NB4 (cell line): ENCODE measurements at places on chromosomes 11 and 22.
A peak's percentile ranks its signal among the peaks of the same experiment; 100 is the strongest.

DNA sequence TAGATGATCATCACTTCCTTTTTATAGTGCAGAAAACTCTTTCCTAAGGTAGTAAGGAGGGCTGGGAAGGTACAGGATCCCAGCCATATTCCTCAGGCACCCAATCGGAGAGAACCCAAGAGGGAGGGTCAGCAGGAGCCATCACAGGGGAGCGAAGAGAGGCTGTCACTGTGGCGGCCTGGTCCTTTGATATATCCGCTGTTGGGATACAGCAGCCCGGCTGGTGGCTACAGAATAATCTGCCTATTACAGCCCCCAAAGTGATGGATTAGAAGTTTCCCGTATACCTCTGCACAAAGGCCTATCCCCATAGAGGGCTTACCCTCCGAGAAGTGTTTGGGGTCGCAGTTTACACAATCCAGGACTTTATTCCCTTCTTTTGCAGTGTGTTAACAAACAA is 48.5 kb downstream of the OR4D9 start:
- DNase-seq, result no peak

DNA sequence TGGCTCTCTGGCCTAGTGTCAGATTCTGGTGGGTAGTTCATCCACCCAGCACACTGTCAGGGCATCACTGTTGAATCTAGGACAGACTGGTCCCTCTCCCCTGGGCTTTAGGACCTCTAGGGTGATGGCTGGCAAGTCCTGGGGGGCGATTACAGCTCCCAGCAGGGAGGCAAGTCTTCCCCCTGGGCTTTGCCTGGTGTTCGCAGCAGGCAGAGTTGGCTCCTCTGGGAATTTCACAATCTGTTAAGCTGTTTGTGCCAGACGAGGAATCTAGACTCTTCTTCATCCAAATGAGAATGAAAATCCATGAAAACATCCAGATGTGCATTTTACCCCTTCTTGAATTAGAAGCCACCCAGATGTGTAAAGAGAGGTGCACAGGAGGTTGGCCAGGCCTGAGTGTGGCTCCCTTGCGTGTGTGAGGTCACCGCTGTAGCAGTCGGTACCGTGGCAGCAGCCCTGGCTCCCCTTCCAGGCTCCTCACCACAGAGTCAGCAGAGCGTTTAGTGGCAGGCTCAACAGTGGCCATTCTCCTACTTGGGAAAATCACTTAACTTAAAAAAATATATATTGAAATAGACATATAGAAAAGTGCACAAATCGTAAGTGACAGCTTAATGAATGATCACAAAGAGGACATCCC is 99.9 kb upstream of the TBCEL start:
- no peak for DNase-seq

- no peak for DNase-seq
Observed at GRCh38 chr11:34027516-34028408, 23.8 kb upstream of the CAPRIN1 start.

- DNase-seq, result no peak
Observed at GRCh38 chr11:104771763-104772162, 126.5 kb downstream of the CASP12 start.

DNA sequence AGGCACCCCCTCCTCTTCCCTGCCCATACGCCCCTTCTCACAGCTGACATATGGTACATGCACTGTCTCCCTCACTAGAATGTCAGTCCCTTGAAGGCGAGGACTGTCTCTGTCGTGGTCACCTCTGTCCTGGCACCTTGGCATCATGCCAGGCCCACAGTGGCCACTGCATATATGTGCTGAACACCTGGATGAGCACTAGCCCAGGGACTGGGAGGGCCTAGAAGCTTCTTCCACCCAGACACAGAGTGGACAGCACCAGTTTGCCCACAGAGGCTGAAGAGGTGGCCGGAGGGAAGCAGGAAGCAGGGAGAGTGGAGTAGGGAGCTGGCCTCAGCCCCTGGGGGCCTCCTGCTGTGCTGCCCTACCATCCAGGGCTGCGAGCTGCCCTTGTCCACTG is 28.6 kb downstream of the VPS37C start:
- no peak for DNase-seq

- peak; percentile 95 for DNase-seq
Observed at GRCh38 chr11:123137431-123138224, 57.4 kb downstream of the CLMP start.

DNA sequence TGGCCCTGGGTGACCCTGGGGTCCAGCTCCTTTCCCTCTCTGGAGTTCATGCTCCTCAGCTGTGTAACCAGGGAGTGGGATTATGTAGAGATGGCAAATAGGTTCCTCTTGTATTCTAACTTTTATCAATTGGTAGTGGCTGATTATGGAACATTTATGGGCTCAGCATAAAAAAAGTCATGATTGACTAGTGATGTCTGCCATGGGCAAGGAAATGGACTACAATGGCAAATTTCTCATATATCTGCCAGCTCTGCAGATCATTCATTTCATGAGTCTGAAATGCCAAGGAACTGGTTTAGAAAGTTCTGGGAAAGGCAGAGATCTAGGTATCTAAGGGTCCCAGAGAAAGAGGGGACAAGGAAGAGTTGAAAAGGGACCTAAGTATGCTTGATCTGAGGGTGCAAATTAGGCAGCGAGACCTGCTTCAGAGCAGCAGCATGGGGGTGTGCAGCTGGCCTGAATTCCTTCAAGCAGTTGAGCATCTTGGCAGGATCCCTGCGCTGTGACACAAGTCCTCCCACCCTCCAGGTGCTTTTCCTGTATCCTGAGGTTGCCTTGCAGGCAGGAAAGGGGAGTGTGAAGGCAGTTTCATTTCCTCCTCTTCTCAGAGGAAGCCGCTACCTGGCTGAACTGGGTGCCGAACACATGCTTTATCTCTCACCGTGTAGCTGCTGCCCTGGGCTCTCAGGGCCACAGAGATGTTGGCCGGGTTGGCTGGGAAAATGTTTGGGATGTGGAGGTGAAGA is 10.4 kb downstream of the SLC15A3 start:
- no peak for DNase-seq

DNA sequence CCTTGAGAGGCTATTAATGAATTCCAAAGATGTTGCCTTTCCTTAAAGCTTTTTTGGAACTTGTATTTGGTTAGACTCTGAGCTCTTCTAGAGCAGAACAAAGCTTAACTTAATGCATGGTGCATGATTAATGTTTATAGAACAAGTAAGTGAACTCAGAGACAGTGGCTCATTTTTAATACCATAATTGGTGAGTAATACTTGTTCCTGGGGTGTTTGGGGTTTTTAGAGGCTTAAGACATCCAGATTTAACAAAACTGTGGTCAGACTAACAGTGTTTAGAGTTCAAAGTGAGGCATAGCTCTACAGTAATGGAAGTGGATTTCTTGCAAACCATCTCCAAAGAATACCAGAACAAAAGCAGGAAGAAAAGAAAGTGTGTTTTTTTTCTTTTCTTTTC is 73.7 kb upstream of the CTSC start:
- no peak for DNase-seq

DNA sequence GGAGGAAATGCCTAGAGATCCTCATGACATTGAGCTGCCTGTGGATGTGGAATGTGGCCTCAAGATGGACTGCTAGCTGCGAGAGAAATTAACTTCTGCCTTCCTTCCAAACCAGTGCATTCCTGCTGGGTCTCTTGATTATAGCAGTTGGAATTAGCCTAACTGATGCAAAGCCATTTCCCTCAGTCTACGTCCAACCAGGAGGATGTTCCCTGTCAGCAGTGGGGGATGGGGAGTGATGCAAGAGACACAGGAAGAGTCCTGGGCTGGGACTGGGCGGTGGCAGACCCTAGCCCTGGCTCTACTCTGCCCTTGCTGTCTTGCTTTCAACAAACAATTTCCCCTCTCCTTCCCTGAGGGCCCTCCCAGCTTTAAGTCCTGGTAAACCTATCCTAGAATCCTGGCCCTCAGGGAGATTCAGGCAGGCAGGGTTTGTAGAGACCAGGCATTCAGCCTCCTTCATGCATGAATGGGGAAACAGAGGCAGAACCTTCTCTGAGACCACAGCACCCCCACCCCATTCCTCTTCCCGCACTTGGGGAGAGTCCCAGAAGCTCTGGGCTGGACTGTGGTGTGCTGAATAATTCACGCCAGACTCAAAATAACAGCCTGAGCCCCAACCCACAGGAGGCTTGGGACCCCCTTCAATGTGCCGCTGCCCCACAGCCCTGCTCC is 17.0 kb downstream of the C11orf96 start:
- DNase-seq, result no peak

GRCh38 chr11:107385361-107385981 is 72.2 kb downstream of the CWF19L2 start:
- DNase-seq, result peak; percentile 50

DNA sequence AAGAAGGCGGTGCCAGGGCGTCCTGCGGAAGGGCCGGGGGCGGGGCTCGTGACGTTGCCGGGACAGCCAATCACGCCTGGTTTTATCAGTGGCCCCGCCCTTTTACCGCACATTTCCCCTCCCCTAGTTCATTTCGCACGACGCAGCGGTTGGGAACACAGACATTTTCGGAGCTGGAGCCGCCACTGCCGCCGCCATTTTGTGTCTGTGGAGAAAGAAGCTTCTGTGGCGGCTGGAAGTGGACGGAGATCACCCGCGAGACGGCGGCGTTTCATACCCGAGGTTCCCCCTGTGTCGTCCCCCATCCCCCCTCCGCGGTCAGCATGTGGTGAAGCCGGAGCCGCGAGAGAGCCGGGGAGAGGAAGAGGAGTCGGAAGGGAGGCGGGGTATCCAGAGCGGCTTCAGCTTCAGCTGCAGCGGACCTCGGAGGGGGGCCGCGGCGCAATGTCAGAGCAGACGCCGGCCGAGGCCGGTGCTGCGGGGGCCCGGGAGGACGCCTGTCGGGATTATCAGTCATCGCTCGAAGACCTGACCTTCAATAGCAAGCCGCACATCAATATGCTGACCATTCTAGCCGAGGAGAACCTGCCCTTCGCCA is at the start of gene PCF11:
Gene PCF11, plus strand, starts transcription at position 136 of the 598 bp plus-strand sequence. Its CDS starts 309 bp downstream, at position 445.
- no peak for DNase-seq

DNA sequence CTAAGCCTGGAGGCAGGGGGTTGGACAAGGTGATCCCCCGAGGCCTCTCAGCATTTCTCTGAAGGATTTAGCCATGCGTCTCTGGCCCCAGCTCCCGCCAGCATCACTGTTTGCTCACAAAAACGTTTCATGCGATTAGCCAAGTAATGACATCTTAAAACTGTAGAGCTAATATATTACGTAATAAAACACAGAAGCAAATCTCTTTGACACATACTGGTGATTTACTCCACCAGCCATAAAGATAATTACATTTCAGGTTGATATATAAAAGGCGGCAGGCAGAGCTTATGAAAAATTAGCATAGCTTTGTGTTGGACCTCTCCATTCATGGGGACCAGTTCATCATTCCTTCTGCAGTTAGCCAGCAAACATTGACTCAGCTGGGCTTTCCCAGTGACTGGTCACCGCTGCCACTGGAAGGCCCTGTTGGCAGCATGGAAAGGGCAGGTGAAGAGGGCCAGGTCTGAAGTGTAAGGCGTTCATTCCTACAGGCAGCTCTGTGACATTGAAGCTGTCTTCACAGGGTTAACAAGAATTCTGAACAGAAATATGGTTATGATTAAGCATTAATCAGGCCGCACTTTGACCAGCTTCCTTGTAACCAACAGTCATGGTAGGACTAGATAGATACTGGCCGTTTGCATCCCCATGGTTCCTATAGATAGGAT is 150.3 kb downstream of the NECTIN1 start:
- no peak for DNase-seq

DNA sequence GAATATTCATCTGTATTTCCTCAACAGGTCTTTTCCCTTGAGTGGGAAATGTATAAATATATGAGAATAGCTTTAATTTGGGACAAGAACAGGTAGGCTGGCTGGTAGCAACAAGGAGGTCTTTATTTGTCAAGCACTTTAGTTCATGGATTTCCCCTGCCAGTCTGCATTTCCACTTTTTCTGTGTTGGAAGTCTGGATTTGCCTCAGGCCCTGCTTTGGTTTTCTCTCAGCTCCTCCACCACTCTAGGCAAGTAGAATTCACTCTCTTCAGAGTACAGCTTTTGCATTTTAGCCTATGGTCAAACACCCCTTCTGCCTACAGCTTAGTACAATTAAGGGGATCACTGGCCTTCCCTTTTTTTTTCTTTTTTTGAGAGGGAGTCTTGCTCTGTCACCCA is 57.1 kb downstream of the QSER1 start:
- DNase-seq, result peak; percentile 8

GRCh38 chr11:133930767-133931448 is 25.9 kb downstream of the IGSF9B start:
- no peak for DNase-seq
